Endothelial cell of umbilical vein (primary cell): ENCODE measurements at places on chromosomes 16 and 17.
A peak's percentile ranks its signal among the peaks of the same experiment; 100 is the strongest.

- H3K4me3 ChIP-seq: no peak overlapping the region
- H3K36me3 ChIP-seq: peaks cover 10% of the 10 kb centered on the region
- peak; percentile 71 for DNase-seq
- H3K27ac ChIP-seq: no peak overlapping the region
Observed at GRCh38 chr16:70770626-70771552, 30.1 kb downstream of the VAC14 start.

- H3K4me3 ChIP-seq: no peak overlapping the region
- DNase-seq: no peak
- no peaks in the 10 kb centered on the region for H3K27me3 ChIP-seq
- no peaks in the 10 kb centered on the region for H3K36me3 ChIP-seq
- peaks cover 2% of the 10 kb centered on the region for H3K4me1 ChIP-seq
- no peak overlapping the region for H3K27ac ChIP-seq
Observed at GRCh38 chr16:53142823-53143568, 88.2 kb downstream of the CHD9 start.

- H3K4me3 ChIP-seq: peak overlapping the region; percentile 82
- no peak for DNase-seq
- H3K4me1 ChIP-seq: peaks cover 11% of the 10 kb centered on the region
- peak overlapping the region; percentile 68 for H3K27ac ChIP-seq
Observed at GRCh38 chr16:14070555-14070876, 603 bp upstream of the MRTFB start.

GRCh38 chr16:30407102-30407803 is at the start of gene ZNF771:
ZNF771 (plus strand) TSS chr16:30407606; CDS start chr16:30408054, 448 bp downstream.
- H3K27ac ChIP-seq: peak within 1 kb of the TSS; percentile 71
- H3K4me3 ChIP-seq: peak within 1 kb of the TSS; percentile 29
- H3K4me1 ChIP-seq: peaks cover 22% of the 10 kb centered on the region
- no peaks in the 10 kb centered on the region for H3K27me3 ChIP-seq
- DNase-seq: peak; percentile 88
- peaks cover 6% of the 10 kb centered on the region for H3K36me3 ChIP-seq

DNA sequence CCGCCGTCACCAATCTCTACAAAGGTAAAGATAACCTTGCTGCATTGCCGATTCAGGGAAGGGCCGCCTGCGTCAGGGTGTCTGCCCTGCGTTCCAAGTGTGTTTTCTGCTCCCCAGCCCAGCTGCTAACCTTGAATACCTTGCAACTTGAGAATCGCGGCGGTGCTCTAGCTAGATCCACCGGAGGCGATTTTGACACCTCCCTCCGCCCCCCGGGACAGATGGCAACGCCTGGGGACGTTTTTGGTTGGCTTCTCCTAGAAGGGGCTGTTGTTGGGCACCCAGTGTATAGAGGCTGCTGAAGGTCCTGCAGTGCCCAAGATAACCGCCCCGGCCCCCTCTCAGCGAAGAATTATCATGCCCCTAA is 1.5 kb downstream of the HAPSTR1 start:
- H3K4me3 ChIP-seq: peak overlapping the region; percentile 73
- no peaks in the 10 kb centered on the region for H3K27me3 ChIP-seq
- H3K36me3 ChIP-seq: peaks cover 10% of the 10 kb centered on the region
- H3K4me1 ChIP-seq: peaks cover 40% of the 10 kb centered on the region

DNA sequence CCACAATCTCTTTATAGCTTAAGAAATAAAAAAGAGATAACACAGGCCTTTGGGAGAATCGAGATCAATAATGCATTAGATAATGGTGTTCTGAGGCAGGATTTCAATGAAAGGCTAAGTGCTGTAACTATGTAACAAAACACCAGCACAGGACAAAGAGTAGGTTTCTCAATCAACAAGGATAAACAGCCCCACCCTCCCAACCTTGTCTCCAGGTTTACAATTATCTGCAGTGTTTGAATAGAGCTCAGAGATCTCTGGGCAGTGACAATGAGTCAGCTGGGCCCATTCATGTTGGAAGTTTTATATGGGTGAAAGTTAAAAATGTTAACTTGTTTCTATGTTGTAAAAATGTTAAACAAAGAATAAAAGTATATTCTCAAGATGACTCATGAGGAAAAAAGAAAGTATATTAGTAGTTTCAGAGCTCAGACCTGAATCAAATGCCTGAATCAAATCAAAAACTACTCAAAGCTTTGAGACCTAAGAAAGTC is 17.0 kb upstream of the KRT20 start:
- H3K4me1 ChIP-seq: no peaks in the 10 kb centered on the region
- H3K27me3 ChIP-seq: no peaks in the 10 kb centered on the region
- H3K36me3 ChIP-seq: no peaks in the 10 kb centered on the region
- no peak overlapping the region for H3K4me3 ChIP-seq
- no peak overlapping the region for H3K27ac ChIP-seq
- DNase-seq: no peak

GRCh38 chr16:11668623-11669379 is 546 bp downstream of the SNN start:
- H3K4me3 ChIP-seq: peak overlapping the region; percentile 72
- H3K27me3 ChIP-seq: no peaks in the 10 kb centered on the region
- no peak for DNase-seq
- H3K36me3 ChIP-seq: no peaks in the 10 kb centered on the region
- no peak overlapping the region for H3K27ac ChIP-seq
- H3K4me1 ChIP-seq: peaks cover 13% of the 10 kb centered on the region

DNA sequence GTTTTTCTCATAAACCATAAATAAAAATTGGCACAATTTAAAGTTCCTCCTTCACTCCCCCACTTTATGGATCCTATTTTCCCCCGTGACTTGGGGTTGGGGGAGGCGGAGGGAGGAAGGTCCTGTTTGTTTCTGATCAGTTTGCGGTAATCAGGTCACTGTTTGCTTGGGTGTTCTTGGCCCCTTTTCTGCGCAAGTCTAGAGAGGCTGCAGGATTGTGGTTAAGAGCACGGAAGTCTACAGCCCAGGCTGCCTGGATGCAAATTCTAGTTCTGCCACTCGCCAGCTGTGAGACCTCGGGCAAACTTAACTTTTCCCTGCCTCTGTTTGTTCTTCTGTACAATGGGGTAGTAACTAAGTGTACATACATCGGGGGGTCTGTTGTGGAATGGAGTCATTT is 12.1 kb downstream of the ATP2C2 start:
- no peaks in the 10 kb centered on the region for H3K36me3 ChIP-seq
- no peak for DNase-seq
- no peaks in the 10 kb centered on the region for H3K4me1 ChIP-seq
- H3K4me3 ChIP-seq: no peak overlapping the region

GRCh38 chr17:42653179-42654124 is 5.6 kb upstream of the TUBG2 start:
- peak overlapping the region; percentile 50 for H3K4me3 ChIP-seq
- no peaks in the 10 kb centered on the region for H3K36me3 ChIP-seq
- DNase-seq: peak; percentile 39
- peaks cover 4% of the 10 kb centered on the region for H3K4me1 ChIP-seq

- H3K4me1 ChIP-seq: no peaks in the 10 kb centered on the region
- no peaks in the 10 kb centered on the region for H3K27me3 ChIP-seq
- H3K36me3 ChIP-seq: peaks cover 54% of the 10 kb centered on the region
- DNase-seq: no peak
Observed at GRCh38 chr17:28688481-28688880, 23.2 kb downstream of the PROCA1 start.

GRCh38 chr17:43219001-43219400 is 7.3 kb downstream of the TMEM106A start:
- H3K4me3 ChIP-seq: no peak overlapping the region
- H3K4me1 ChIP-seq: no peaks in the 10 kb centered on the region
- H3K36me3 ChIP-seq: peaks cover 7% of the 10 kb centered on the region
- no peak for DNase-seq

DNA sequence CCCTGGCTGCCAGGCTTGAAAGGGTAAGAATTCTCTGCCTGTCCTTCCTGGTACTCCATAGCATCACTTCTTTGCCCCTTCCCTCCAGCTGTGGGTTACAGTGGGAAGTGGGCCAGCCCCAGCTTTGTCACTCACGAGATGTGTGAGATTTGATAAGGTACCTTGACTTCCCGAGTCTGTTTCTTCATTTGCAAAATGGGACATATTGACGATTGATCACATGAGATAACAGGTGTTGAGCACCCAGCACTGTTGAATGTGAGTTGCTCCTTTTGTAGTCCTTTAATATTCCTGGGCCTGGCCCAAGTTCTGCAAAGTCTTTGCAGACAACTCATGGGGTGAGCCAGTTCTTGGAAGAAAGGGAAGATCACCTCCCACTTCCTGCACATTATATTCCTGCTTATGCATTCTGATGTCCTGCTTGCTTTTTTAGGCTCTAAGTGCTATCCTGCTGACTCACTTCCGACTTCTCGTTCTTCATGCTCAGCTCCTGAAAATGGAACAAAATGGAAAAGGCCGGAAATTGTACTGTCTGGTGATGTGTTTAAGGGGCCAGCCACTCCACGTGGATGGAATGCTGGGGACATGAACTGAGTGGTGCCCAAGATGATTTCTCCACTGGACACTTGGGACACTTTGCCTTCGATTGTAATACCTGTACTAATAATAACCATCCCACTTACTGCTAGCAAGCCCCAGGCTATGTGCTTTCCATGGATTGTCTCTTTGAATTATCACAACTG is 8.3 kb upstream of the NLK start:
- H3K36me3 ChIP-seq: no peaks in the 10 kb centered on the region
- DNase-seq: peak; percentile 80
- peak overlapping the region; percentile 82 for H3K27ac ChIP-seq
- peaks cover 21% of the 10 kb centered on the region for H3K4me1 ChIP-seq
- no peak overlapping the region for H3K4me3 ChIP-seq

DNA sequence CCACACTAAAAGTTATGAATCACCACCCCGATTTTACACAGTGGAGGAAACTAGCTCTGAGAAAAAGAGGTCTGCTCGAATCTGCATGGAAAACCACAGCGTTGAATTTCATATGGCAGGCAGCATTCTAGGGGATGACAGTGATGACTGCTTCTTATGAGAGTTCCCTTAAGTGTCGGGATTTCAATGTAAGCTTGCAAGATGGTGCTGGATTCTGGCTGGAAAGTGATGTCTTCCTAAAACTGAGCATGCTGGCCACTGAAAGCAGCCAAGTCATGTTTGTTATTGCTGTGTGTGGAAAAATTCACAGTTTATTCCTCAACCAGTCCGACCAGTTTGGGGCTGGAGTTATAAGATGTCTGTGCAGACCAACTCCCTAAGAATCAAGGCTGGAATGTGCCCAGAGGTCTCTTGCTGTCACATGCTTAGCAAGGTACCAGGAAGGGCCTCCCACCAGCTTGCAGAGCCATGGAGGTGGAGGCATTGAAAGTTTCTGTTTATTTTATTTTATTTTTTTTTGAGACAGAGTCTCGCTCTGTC is 37.2 kb upstream of the GAN start:
- no peaks in the 10 kb centered on the region for H3K27me3 ChIP-seq
- no peak overlapping the region for H3K4me3 ChIP-seq
- H3K27ac ChIP-seq: no peak overlapping the region
- H3K4me1 ChIP-seq: peaks cover 21% of the 10 kb centered on the region
- no peaks in the 10 kb centered on the region for H3K36me3 ChIP-seq

- no peaks in the 10 kb centered on the region for H3K36me3 ChIP-seq
- H3K4me1 ChIP-seq: peaks cover 40% of the 10 kb centered on the region
- H3K27ac ChIP-seq: no peak overlapping the region
- H3K27me3 ChIP-seq: no peaks in the 10 kb centered on the region
- no peak overlapping the region for H3K4me3 ChIP-seq
Observed at GRCh38 chr16:84529607-84530006, 25.1 kb upstream of the MEAK7 start.

DNA sequence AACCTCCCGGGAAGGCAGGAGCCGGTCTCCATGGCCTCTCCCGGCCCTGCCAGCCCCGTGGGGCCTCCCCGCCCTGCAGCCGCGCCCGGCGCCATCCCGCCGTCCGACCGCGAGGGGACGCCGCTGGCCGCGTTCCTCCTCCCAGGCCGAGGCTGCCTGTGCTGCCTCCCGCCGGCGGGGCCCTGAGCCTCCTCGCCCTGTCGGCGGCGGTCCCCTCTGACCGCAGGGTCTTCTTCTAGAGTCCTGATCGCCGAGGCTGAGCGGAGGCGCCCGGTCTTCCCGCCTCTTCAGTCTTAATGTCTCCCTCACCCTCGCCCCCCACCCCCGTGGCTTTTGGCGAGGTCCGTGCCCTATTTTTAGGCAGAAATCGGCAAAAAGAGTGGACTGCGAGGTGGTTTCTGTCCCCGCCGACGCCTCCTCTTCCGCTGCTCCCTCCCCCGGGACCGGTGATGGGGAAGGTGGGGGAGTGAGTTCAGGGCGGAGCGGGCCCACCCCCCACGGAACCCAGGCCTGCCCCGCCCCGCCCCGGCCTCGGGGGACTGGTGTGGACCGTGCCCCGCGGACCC is 794 bp upstream of the CPNE7 start:
- peak overlapping the region; percentile 21 for H3K4me3 ChIP-seq
- peaks cover 1% of the 10 kb centered on the region for H3K27me3 ChIP-seq
- no peaks in the 10 kb centered on the region for H3K36me3 ChIP-seq

- H3K27ac ChIP-seq: no peak overlapping the region
- no peaks in the 10 kb centered on the region for H3K27me3 ChIP-seq
- H3K4me3 ChIP-seq: no peak overlapping the region
- H3K36me3 ChIP-seq: no peaks in the 10 kb centered on the region
- DNase-seq: no peak
Observed at GRCh38 chr17:5297245-5297644, 15.2 kb downstream of the RABEP1 start.

GRCh38 chr16:19881783-19882182 is 2.9 kb downstream of the GPRC5B start:
- no peak for DNase-seq
- no peak overlapping the region for H3K4me3 ChIP-seq
- no peak overlapping the region for H3K27ac ChIP-seq
- no peaks in the 10 kb centered on the region for H3K36me3 ChIP-seq
- H3K4me1 ChIP-seq: peaks cover 21% of the 10 kb centered on the region

- no peaks in the 10 kb centered on the region for H3K27me3 ChIP-seq
- H3K27ac ChIP-seq: no peak overlapping the region
- DNase-seq: no peak
Observed at GRCh38 chr16:56294579-56294978, 103.3 kb downstream of the GNAO1 start.

DNA sequence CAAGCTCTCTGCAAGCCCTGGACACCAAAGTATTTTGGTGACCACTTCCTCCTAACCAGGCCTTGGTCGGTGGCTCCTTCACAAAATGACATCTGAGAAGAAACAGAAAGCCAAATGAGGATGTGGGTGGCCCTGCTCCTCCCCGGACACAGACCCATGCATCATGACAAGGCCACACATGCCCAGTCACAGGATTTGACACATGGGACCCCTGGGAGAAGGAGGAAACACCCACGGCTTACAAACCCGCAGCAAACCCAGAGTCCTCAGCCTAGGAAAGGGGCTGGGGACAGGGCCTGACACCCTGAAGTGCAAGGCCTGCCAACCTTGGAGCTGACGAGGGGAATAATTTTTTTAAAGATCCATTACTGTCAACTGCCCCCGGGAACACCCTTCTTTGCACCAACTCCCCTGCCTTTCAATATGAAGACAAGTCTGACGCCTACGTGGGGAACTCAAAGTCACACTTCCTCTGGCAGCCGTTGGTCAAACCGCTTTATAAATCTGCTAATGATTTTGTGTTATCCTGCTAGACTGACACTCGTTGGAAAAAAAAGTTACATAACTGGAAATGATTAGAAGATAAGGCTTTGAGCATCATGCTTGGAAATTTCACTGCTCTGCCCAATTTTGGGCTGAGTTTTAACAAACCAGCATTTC is 41.3 kb downstream of the GAS7 start:
- H3K4me3 ChIP-seq: no peak overlapping the region
- no peaks in the 10 kb centered on the region for H3K4me1 ChIP-seq
- no peak for DNase-seq
- H3K27ac ChIP-seq: no peak overlapping the region

GRCh38 chr16:22353191-22353919 is 21.1 kb downstream of the CDR2 start:
- H3K27ac ChIP-seq: no peak overlapping the region
- H3K27me3 ChIP-seq: no peaks in the 10 kb centered on the region
- peak; percentile 28 for DNase-seq

GRCh38 chr17:14752011-14752410 is 451.1 kb downstream of the HS3ST3B1 start:
- no peaks in the 10 kb centered on the region for H3K27me3 ChIP-seq
- no peak for DNase-seq
- H3K27ac ChIP-seq: no peak overlapping the region
- no peaks in the 10 kb centered on the region for H3K4me1 ChIP-seq
- no peak overlapping the region for H3K4me3 ChIP-seq
- no peaks in the 10 kb centered on the region for H3K36me3 ChIP-seq
